Activated naive CD8-positive, alpha-beta T cell treated with anti-CD3 and anti-CD28 coated beads, Interleukin-2, amount 50 U/mL, for 24 hours (primary cell): ENCODE measurements at places on chromosomes 3 and 15.

DNA sequence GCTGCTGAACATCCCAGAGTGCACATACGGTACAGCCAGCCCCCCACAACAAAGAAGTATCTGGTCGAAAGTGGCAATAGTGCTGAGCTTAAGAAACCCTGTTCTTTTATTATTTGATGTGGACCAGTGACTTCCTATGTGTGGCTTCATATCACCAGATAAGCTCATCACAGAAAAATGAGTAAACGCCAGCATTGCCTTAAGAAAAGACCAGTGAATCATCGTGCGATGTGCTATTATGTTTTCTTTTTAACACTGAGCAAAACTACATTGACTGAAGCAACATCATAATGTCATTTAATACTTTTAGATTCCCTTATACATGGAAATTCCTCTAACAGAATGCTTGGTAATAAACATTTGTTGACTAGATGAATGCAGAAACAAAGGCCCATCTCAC, 45.2 kb upstream of the ARRDC4 start:
- no peak overlapping the region for H3K4me3 ChIP-seq
- H3K36me3 ChIP-seq = no peaks in the 10 kb centered on the region
- no peak for DNase-seq
- no peak overlapping the region for H3K27ac ChIP-seq

- no peaks in the 10 kb centered on the region for H3K36me3 ChIP-seq
- H3K4me1 ChIP-seq = no peaks in the 10 kb centered on the region
- no peak for DNase-seq
These were observed 77.1 kb upstream of the GSK3B start for GRCh38 chr3:120171134-120171873.

DNA sequence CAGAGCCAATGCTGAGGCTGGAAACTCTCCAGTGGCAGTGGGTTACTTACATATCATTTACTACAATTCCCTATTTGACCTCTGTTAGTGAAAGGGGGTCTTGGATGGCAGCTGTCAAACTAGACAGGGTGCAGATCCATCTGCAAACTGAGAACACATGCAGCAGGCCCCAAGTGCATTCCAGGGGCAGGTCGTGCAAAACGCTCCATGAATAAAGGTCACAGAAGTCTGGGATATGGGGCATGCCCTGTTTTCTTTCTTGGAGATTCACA, 25.0 kb upstream of the RAD18 start:
- DNase-seq = no peak
- no peaks in the 10 kb centered on the region for H3K27me3 ChIP-seq
- H3K36me3 ChIP-seq = no peaks in the 10 kb centered on the region
- H3K4me1 ChIP-seq = peaks cover 7% of the 10 kb centered on the region

GRCh38 chr15:63530752-63531299, 26.4 kb downstream of the USP3 start:
- H3K27ac ChIP-seq = peak overlapping the region; percentile 62
- H3K4me3 ChIP-seq = no peak overlapping the region
- peaks cover 13% of the 10 kb centered on the region for H3K36me3 ChIP-seq
- H3K4me1 ChIP-seq = peaks cover 92% of the 10 kb centered on the region
- no peak for DNase-seq

DNA sequence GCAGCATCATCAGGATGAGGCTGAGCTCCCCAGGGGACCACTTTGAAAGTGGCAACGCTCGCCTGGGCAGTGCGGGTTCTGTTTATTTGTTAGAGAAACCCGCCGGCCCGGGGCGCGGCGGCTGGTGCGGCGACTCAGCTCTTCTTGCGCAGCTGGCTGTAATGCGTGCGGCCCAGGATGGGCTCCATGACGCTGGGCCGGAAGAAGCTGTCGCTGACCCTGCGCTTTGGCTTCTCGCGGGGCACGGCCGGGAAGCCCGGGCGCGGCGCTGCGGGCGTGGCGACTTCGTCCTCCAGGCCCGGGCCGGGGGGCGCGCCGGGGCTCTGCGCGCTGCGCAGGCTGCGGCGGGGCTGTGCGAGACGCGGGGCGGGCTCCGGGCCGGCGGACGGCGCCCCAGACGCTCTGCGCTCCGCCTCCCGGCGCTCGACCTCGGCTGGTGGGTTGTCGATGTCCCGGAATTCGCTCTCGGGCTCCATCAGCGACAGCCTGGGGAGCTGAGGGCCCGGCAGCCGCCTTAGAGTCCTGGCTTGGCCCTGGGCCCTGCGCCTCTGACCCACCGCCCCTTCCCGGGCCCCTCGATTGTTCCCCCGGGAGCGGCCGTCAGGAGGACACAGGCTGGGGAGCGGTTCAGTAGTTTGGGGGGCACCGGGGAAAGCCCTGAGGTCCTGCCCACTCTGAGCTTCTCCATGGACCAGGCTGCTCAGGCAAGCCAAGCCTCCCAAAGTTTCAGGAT, 10.3 kb upstream of the KIF7 start:
- H3K4me1 ChIP-seq = peaks cover 1% of the 10 kb centered on the region
- no peak overlapping the region for H3K27ac ChIP-seq
- peak; percentile 14 for DNase-seq
- peaks cover 34% of the 10 kb centered on the region for H3K27me3 ChIP-seq
- no peak overlapping the region for H3K4me3 ChIP-seq
- no peaks in the 10 kb centered on the region for H3K36me3 ChIP-seq

- peaks cover 5% of the 10 kb centered on the region for H3K4me1 ChIP-seq
- H3K4me3 ChIP-seq = no peak overlapping the region
- no peaks in the 10 kb centered on the region for H3K27me3 ChIP-seq
- no peak for DNase-seq
- H3K36me3 ChIP-seq = no peaks in the 10 kb centered on the region
- H3K27ac ChIP-seq = no peak overlapping the region
These were observed 39.0 kb upstream of the IGF1R start for GRCh38 chr15:98609144-98609852.

DNA sequence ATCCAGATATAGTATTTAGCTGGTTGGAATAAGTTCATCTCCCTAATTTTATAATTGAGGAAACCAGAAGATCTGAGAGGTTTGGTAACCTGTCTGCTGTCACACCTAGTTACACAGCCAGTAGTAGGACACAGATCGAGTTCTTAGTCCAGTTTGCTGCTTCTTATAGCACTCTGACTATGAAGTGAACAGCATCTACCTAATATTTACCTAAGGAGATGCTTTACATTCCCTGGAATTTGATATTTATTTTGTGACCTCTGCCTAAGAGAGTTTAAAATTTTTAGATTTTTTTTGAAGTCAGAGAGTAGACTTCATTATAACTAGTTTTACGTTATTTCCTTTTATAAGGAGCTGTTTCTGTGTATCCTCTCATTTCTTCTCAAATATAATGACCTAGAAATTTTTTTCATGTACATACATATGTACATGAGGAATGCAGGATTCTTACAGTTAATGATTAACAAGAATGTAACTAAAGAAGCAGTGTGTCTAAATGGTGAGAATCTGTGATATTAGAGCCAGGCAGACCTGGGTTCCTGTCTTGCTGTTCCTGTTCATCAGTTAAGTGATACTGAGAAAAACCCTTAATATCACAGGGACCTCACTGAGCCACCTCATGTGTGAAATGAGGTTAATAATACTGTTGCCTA, 4.3 kb downstream of the ARHGEF26 start:
- no peak overlapping the region for H3K27ac ChIP-seq
- no peak for DNase-seq
- no peaks in the 10 kb centered on the region for H3K36me3 ChIP-seq
- peaks cover 48% of the 10 kb centered on the region for H3K27me3 ChIP-seq
- H3K4me1 ChIP-seq = peaks cover 14% of the 10 kb centered on the region
- no peak overlapping the region for H3K4me3 ChIP-seq

DNA sequence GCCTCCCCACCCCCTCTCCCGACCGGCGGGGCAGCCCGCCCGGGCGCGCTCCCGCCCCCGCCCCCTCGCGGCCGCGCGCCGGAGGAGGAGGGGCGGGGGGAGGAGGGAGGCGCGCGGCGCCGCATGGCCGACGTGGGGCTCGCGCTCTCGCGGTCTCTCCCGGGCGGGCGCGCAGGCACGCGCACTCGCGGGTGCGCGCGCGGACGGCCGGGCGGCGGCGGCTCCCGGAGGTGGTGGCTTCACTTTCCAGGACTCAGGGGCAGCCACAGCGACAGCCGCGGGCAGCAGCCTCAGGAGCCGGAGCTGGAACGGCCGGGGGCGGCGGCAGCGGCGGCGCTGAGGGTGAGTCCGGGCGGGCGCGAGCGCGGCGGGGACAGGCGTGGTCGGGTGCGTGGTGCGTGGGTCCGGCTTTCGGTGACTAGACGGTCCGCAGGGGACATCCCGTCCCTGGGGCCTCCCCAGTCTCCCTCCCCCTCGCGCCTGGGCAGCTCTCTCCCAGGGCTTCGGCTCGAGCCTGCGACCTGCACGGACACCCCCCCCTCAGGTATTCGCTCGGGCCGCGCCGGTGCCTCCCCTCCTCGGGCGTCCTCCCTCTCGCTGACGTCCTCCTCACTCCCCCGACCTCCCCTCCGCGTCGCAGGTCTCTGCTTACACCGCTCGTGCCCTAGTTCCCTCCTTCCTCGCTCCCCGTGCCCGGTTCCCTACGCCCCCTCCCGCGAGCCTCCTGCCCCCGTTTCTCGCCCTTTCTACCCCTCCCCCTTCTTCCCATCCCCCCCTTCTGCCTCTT, at the start of gene UBE2E2:
TSS of gene UBE2E2 (plus strand) at position 407 of the 787 bp plus-strand sequence.
- peak within 1 kb of the TSS; percentile 87 for H3K4me3 ChIP-seq
- DNase-seq = peak; percentile 69
- H3K4me1 ChIP-seq = peaks cover 27% of the 10 kb centered on the region
- H3K27me3 ChIP-seq = peaks cover 8% of the 10 kb centered on the region
- peak within 1 kb of the TSS; percentile 80 for H3K27ac ChIP-seq
- no peaks in the 10 kb centered on the region for H3K36me3 ChIP-seq

DNA sequence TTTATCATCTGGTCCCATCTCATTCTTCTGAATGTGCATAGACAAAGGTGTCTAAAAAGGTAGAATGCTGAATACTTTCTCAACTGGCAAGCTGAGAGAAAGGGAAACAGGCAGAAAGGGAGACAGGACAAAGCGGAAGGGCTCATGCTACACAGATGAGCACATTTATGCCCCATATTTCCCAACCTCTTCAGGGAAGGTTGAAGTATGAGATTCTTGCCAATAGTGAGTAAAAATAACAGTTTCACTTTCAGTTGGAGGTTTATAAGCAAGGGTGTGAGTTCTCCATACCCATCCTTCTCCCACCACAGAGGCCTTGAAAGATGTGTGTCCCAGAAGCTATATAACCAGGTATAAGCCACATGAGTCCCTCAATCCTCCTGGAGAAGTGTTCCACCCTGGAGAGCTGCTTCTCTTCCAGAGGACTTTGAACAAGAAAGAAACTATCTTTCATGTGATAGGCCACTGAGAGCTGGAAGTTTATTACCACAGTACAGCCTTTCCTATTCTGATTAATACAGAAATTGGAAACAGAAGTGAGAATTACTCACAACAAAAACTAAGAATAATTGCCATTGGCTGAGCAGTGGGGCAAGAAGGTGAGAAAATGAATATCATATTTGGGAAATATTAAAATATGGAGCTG, 709.4 kb upstream of the NR2F2 start:
- peaks cover 11% of the 10 kb centered on the region for H3K4me1 ChIP-seq
- DNase-seq = no peak
- H3K36me3 ChIP-seq = peaks cover 2% of the 10 kb centered on the region
- H3K4me3 ChIP-seq = no peak overlapping the region

- H3K27me3 ChIP-seq = peaks cover 18% of the 10 kb centered on the region
- H3K4me1 ChIP-seq = no peaks in the 10 kb centered on the region
- DNase-seq = no peak
- H3K36me3 ChIP-seq = no peaks in the 10 kb centered on the region
- H3K4me3 ChIP-seq = no peak overlapping the region
These were observed 216.1 kb downstream of the MTHFS start for GRCh38 chr15:79680720-79681119.

DNA sequence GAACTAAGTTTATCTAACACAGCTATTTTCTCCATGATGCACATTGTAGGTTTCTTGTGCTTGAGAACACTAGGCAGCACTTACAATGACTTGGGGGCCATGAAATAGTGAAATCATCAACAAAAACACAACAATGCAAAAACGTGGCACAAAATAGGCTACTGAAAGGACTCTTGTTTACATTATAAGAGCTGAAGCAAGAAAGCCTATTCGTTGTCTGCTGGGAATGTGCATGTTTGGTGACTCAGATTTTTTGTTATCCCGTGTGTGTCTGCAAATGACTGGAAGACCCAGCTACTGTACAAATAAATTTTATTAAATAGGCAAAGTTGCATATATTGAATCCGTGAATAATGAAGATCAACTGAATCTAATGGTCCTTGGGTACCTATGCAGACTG, 85.0 kb downstream of the TCF12 start:
- H3K27me3 ChIP-seq = no peaks in the 10 kb centered on the region
- no peak overlapping the region for H3K4me3 ChIP-seq
- H3K4me1 ChIP-seq = peaks cover 21% of the 10 kb centered on the region
- peaks cover 15% of the 10 kb centered on the region for H3K36me3 ChIP-seq
- DNase-seq = no peak
- H3K27ac ChIP-seq = no peak overlapping the region

- H3K27me3 ChIP-seq = peaks cover 25% of the 10 kb centered on the region
- no peak overlapping the region for H3K4me3 ChIP-seq
- peaks cover 8% of the 10 kb centered on the region for H3K4me1 ChIP-seq
- no peaks in the 10 kb centered on the region for H3K36me3 ChIP-seq
These were observed 85.1 kb upstream of the PIAS1 start for GRCh38 chr15:67968966-67969365.

GRCh38 chr3:127738192-127738840, 65.6 kb downstream of the ABTB1 start:
- peaks cover 10% of the 10 kb centered on the region for H3K27me3 ChIP-seq
- H3K4me3 ChIP-seq = no peak overlapping the region
- H3K36me3 ChIP-seq = no peaks in the 10 kb centered on the region

- no peaks in the 10 kb centered on the region for H3K4me1 ChIP-seq
- DNase-seq = no peak
- H3K4me3 ChIP-seq = no peak overlapping the region
- H3K27ac ChIP-seq = no peak overlapping the region
- H3K36me3 ChIP-seq = no peaks in the 10 kb centered on the region
These were observed 63.0 kb upstream of the LMCD1 start for GRCh38 chr3:8438507-8439079.

- H3K27ac ChIP-seq = peak overlapping the region; percentile 65
- no peak for DNase-seq
- peaks cover 45% of the 10 kb centered on the region for H3K36me3 ChIP-seq
- H3K4me1 ChIP-seq = peaks cover 49% of the 10 kb centered on the region
These were observed 1.1 kb downstream of the TMED3 start for GRCh38 chr15:79311901-79312553.

- peak overlapping the region; percentile 92 for H3K27ac ChIP-seq
- no peaks in the 10 kb centered on the region for H3K27me3 ChIP-seq
- DNase-seq = peak; percentile 38
- peaks cover 21% of the 10 kb centered on the region for H3K4me1 ChIP-seq
These were observed 842 bp downstream of the PCCB start for GRCh38 chr3:136250903-136251460.

- H3K27ac ChIP-seq = no peak overlapping the region
- peaks cover 4% of the 10 kb centered on the region for H3K27me3 ChIP-seq
These were observed 234.9 kb downstream of the CACNA2D3 start for GRCh38 chr3:54357301-54357700.

- no peak overlapping the region for H3K4me3 ChIP-seq
- no peak overlapping the region for H3K27ac ChIP-seq
- no peak for DNase-seq
- H3K4me1 ChIP-seq = peaks cover 34% of the 10 kb centered on the region
These were observed 30.4 kb downstream of the TMEM212 start for GRCh38 chr3:171873580-171873979.
